ENCODE measurements at places on chromosomes 5 and 9.

DNA sequence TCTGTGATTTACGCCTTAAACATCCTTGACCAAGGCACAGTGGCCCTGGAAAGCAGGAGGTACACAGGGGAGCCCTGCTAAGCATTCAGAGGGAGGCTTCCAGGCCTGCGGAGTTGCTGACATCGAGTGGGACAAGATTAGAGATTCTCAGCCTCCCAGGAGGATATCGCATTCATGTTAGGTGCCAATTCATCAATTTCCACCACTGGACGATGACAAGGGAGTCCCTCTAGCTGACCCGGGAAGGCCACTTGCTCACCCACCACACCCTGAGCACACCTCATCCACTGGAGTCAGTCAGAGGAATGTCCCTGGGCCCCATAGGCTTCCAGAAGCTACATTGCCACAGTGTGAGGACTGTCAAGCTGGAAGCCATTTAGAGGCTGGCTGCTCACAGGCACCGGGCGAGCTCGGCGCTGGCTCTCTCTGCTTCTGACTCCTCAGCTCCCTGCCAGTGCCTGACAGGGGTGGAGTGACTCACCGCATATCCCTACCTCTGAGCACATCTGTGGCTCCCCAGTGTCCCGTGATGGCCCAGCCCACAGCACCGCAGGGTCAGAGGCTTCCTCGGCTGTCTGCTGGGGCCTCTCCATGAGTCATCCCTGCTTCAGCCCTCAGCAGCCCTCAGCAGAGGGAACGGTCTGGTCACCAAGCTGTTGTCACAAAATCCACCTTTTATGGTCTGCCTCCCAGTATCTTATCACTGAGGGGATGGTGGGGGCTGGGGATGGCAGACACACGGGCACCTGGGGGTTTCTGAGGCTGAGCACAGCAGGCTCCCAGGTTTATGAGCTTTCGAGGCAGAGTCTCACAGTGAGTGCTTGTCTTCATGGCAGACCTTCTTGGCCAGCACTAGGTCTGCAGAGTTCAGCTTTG lies 117.5 kb downstream of the ZNF608 start:
- ATAC-seq: peak; percentile 82

DNA sequence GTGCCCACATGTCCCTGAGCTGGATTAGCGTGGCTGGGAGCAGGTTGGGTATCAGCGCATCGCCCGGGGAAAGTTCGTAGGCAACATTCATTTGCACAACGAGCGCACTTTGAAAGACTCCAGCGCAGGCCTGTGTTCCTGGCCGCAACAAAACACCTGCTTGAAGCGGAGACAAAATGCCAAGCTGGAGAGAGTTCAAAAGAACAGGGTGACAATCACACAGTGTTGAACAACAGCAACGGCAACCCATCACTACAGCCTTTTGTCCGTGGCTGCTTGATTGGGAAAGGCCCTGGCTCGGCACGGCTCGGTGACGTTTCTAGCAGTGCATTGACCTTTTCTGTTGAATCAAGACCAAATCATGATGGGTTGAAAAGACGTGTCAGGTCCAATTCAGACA lies 336.3 kb downstream of the IRX1 start:
- ATAC-seq: no peak

DNA sequence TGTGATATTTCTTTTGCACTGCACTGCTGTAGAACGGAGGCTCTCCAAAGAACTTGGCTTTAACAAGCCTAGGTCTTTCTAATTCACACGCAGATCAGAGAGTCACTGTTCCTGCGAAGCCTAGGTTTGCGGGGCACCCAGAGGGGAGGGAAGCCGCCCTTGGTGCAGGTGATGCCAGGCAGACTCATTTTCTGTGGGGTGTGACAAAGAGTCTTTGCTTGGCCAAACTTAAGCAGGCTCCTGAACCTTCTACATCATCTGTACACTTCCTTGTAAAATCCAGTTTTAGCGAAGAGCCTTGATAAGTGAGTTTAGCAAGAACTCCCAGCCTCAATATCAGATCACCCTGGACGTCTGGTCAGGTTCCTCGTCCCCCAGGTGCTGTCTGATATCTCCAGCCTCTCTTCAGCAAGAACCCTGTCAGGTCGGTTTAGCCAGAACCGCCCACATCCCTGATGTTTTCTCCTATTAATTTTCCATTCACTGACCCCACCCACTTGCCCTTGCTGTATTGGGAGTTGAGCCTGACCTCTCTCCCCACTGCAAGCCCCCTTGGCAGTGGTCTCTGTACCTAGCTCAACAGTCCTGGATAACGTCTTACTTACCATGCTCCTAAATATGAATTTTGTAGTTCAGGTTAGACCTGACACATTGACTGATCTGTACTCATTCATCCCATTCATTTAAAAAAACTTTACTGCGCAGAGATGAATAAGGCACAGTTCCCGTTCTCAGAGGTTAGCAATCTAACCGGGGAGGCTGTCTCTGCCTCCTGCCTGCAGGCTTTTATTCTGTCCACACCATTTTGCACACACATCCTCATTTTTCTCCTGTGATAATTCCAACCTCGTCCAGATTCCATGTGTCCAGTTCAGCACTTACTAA lies 880 bp upstream of the UBAC1 start:
- peak; percentile 14 for ATAC-seq

- no peak for ATAC-seq
Measured at GRCh38 chr5:65695896-65696295, 26.0 kb downstream of the SGTB start.

- no peak for ATAC-seq
Measured at GRCh38 chr5:54254482-54255198, 55.7 kb downstream of the ARL15 start.

GRCh38 chr5:6744841-6745705 lies 31.8 kb downstream of the TENT4A start:
- ATAC-seq: no peak

- ATAC-seq: no peak
Measured at GRCh38 chr5:20683241-20683940, 695.4 kb upstream of the CDH18 start.

- no peak for ATAC-seq
Measured at GRCh38 chr9:14441976-14442651, 128.2 kb upstream of the NFIB start.

DNA sequence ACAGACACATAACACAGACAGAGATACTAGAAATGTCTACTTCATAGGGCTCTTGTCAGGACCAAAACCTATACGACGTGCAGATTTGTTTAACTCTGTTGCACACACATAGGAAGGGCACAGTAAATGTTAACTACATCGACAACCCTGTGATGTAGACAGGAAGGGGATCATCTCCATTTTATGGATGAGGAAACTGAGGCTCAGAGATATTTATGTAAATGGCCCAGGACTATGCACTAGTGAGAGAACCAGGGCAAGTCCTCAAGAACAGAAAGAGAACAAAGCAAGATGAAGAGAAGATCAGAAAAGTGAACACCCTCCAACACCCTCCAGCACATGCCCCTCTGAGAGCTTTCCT lies 36.3 kb downstream of the PCDHAC2 start:
- no peak for ATAC-seq

DNA sequence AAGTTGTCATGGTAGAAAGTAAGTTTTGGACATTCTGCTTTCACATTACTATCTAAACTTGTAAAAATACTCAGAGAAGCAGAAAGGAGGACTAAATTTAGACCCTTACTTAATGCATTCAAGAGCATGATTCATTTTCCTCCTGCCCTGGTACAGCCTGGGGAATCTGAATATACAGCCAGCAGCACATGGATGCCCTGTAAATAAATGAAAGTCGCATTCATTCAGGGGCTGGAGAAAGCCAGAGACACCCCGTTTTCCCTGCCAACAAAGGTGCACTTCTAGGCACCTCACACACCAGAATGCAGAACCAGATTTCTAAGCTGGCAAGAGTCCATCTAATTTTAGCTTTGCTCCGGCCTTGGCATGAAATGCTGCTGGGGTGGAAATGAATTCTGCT lies 172.7 kb upstream of the KLF9 start:
- ATAC-seq: no peak

DNA sequence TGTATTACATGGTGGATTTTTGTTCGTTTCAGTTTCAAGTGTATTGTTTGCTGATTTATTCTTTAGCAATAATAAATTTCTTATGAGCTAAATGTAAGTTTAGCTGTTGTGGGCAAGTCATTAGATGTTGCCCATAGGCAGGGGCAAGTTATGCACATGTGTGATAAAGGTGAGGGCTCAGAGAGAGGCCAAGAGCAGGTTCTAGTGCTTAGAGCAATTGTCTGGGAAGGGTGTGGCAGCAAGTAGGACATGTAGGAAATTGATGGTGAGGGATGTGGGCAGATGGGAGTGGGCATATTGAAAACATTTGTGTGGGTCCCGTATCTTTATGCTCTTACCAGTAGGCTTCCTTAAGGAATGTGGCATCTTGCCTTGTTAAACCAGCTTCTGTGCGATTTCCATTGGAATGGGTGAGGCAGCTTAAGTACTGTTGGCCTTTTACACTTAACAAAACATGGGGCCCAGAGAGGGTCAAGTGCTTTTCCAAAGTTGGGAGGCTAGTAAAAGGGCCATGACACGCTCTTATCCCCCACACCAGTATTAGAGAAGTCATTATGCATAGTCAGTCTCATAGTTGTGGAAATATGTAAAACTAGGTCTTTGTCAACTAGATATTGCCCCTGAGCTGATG lies 60.6 kb downstream of the KDM4C start:
- no peak for ATAC-seq

DNA sequence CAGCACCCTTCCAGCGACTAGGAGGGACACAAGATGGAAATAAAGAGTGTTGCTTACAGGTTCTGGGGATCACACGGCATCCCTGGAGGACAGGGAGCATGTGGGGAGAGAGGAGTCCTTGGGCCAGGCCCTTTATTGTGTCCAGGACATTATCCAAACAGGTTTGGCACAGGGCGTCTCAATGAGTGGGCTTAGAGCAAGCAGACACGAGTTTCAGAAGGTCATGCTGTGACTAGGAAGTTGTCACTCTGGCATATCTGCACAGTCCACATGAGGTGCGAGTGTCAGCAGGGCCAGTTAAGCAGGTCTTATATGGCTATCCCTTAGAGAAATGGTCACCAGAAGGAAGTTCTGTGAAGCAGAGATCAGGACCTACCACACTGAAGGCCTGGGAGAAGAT lies 174.5 kb upstream of the OTULINL start:
- no peak for ATAC-seq

DNA sequence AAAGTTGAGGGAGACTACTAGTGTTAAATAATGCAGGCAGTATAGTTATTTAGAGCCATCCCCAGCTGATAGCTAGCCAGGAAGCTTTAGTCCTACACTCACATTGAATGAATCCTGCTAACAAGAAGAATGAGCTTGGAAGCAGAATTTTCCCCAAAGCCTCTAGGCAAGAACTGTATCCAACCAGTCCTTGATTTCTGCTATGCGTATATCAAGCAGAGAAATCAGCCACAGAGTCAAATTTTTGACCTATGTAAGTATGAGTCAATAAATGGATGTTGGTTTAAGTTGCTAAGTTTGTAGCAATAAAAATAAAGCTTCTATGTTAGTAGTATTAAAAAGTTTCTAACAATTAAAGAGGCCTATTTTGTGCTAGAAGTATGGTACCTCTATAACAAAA lies 672.1 kb upstream of the CHD1 start:
- no peak for ATAC-seq

GRCh38 chr9:106632621-106633020 lies 230.3 kb upstream of the ZNF462 start:
- no peak for ATAC-seq

GRCh38 chr9:18255158-18255629 lies 218.8 kb upstream of the ADAMTSL1 start:
- peak; percentile 73 for ATAC-seq

GRCh38 chr5:149680810-149681221 lies 49.3 kb upstream of the PPARGC1B start:
- ATAC-seq: peak; percentile 17

GRCh38 chr5:110477911-110478310 lies 248.6 kb downstream of the TMEM232 start:
- no peak for ATAC-seq

DNA sequence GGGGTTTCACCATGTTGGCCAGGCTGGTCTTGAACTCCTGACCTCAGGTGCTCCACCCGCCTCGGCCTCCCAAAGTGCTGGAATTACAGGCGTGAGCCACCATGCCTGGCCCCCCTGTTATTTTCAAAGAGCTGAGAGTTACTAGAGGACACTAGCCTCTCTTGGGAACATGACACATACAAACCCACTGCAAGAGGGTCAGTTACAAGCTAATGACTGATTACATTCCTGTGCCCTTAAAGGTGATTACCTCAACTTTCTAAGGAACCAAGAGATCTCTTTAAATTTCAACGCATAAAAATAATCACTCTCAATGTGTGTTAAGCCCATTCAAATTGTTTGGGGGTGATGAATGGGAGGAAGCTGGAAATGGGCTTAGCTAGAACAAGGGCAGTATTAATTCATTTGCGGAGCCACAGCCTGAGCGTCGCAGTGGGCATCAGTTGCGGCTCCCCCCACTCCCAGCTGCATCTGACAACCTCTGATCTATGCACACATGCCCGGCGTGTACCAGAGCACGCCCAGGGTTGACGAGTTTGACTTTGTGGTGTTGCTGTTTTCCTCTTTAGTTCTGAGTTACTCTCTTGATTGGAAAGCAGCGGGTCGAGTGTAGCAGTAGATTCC lies 146.9 kb downstream of the GOLPH3 start:
- ATAC-seq: peak; percentile 5

- ATAC-seq: no peak
Measured at GRCh38 chr5:169412831-169413230, 111.9 kb upstream of the SLIT3 start.

DNA sequence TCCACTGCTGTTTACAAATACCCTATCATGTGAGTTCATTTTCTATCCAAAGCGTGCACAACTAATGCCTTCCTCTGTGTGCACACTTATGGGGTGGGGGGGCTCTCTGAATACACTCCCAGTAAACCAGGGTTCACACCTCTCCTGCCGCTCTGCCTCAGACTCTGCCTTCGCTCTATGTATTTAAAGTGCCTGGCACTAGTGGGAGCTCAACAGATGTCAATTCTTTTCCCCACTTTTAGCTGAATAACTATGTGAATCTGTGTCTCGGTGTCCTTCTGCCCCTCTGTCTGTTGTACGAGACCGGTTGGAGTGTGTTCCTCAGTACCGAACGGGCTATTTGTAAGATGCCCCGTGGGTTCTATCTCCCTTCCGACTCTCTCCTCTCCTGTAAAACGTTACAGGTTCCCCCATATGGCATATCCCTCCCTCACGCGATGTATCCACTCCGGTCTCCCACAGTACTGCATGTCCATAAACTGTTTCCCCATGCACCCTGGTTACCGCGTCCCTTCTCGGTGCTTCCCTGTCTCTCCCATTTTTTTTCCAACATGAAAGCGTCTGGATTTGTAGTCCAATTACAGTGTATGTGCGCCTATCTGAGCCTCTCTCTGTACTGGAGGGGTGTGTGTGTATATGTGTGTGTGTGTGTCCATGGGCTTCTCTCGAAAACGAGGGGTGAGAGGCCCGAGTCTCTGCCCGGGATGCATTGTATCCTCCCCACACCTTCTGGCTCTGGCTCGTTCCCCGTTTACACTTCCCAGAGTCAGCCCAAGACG lies 1.6 kb downstream of the ELL2 start:
- ATAC-seq: no peak

- ATAC-seq: no peak
Measured at GRCh38 chr5:81924442-81924841, 47.4 kb upstream of the ATG10 start.

Measured in esophagus mucosa (tissue), 1 donor.